ENCODE measurements at places on chromosomes 4 and X.

DNA sequence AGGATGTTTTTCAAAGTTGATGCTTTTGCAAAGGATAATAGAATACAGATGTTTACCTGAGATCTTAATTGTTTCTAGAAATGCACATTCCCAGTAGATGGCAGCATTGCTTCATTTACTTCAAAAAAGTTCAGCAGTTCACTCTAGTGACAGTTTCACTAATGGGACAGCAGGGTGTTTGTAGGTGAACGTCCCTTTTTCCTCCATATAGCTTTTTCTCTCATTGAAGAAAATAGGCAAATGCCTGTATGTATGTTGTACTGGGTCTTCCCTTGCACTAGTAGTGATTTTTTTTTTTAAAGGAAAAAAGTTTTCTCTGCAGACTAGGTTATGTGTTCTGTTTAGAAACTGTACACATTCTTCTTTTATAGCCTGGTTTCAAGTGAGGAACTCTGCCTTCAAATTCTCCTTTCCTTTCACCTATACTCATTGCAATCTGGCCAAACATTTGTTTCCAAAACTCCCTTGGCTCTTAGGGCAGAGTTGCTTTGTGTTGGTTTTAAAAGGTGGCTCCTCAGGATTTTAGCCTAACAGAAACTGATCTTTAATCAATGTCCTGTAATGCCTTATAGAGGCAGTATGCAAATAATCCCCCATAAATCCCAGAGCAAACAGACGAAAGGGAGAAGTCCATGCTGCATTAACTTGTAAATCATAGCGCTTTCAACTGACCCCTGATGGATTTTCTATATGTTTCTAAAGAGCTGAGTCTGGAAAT, 86.3 kb downstream of the EGF start:
- peak; percentile 5 for DNase-seq

GRCh38 chr4:141356963-141357335, 136.3 kb downstream of the ZNF330 start:
- DNase-seq, result no peak

- DNase-seq, result no peak
Observed at GRCh38 chr4:185933078-185933581, 121.1 kb upstream of the SORBS2 start.

GRCh38 chrX:153882086-153882498, 3.9 kb downstream of the L1CAM start:
- no peak for DNase-seq

DNA sequence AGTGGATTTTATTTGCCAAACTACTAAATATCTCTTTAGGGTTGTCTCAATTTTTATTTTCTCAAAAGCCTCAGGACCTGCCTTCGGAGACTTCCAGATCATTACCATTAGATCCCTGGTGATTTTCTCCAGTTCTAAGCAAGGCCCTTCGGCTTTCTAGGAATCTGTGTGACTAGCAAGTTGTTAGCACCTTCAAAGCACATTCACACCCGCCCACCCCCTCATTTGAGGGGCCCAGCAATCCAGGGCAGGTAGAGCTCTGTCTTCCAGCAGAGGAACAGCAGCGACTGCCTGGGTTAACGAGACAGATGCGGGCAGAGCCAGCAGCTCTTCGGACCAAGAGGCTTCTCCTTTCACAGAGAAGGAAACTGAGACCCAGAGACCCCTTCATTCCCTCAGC, 2.0 kb downstream of the WDR1 start:
- DNase-seq, result no peak

GRCh38 chr4:52052475-52052780, 1.3 kb downstream of the SPATA18 start:
- no peak for DNase-seq

- DNase-seq, result no peak
Observed at GRCh38 chr4:79233820-79234219, 92.0 kb downstream of the NAA11 start.

GRCh38 chr4:6852582-6852981, 57.0 kb upstream of the TBC1D14 start:
- DNase-seq, result no peak

GRCh38 chr4:6280365-6280996, 10.8 kb downstream of the WFS1 start:
- no peak for DNase-seq

DNA sequence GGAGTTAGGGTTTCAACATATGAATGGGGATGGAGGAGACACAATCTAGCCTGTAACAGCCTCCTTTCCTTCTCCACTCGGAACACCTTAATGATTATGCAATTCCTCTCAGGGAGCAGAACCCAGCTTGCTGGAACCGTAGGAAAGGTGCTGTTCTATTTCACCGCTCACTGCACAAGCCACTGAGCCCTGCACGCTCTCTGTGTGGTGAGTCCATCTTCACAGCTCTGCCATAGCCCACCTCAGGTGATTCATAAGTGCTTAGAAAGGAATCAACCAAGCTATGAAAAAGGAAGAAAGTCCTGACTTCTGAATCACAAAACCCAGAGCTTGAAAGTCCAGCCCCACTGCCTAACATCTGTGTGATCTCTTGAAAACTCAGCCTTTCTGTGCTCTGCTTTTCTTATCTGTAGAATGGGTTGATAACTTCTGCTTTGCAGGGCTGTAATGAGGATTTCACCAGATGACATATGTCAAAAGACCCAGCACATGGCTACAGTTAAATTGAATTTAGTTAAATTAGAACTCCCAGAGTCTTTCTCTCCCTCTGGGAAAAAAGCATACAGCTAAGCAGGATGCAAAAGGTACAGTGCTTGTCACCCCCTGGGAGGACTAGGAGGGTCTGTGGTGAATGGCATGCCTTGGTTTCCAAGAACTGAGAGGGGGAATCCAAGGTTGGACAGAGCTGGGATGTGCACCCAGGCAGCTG, 91.6 kb downstream of the WFS1 start:
- DNase-seq, result no peak

- DNase-seq, result no peak
Observed at GRCh38 chrX:135572436-135572835, 52.0 kb downstream of the INTS6L start.

DNA sequence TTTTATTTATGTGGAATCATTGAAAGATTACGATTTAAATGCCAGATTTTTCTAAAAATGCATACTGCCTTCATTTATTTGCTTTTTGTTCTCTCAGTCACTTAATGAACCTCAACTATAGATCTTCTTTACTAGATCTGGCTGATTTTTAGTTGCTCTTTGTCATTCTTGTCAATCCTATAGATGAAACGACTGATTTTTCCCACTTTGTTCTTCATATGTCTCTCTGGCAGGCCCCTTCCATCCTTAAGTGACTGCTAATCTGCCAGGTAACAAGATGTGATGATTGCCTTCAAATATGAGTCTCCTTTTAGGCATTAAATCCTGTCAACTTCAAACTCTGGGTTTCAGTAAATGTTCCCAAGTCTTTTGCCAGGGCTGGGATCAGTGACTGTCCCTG, 61.0 kb downstream of the ALG13 start:
- no peak for DNase-seq

DNA sequence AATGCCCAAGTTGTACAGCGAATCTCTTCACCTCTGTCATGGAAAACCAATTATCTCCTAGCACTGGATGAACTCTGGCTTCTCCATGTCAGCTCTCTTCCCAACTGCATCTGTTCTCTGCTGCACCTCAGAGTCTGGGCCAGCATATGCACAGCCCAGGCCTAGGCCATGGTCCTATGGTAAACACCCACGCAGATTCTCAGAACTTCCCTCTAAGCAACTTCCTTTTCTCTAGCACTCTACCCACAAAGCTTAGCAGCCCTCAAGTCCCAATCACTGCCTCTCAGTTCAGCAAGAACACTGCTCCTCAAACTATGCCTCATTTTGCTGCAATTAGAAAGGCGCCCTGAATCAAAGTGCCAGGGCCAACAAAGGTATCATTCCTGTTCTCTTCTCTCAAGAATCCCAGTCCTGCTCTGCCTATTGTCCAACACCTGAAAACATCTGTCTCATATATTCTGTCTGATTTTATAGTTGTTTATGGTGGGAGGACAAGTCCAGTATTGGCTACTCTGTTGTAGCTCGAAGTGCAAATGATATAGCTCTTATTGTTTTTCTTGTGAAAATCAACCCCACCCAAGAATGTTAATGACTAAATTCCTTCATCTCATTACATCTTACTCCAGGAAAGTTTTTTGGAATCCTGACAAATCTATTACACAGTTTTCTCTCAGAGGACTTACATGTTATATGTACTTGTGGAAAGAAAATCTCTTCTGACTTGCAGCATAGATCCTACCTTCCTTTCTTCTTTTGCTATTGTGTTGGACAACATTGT, 85.4 kb downstream of the DCHS2 start:
- no peak for DNase-seq

GRCh38 chr4:114287079-114287696, 307.7 kb upstream of the ARSJ start:
- DNase-seq, result no peak

GRCh38 chr4:145879598-145879997, 59.0 kb downstream of the ZNF827 start:
- DNase-seq, result no peak

- DNase-seq, result peak; percentile 23
Observed at GRCh38 chrX:103343105-103343504, 13.1 kb downstream of the TCEAL7 start.

- DNase-seq, result no peak
Observed at GRCh38 chrX:1821846-1822245, 207.0 kb downstream of the ASMT start.

- DNase-seq, result no peak
Observed at GRCh38 chrX:2370456-2370855, 130.3 kb downstream of the DHRSX start.

DNA sequence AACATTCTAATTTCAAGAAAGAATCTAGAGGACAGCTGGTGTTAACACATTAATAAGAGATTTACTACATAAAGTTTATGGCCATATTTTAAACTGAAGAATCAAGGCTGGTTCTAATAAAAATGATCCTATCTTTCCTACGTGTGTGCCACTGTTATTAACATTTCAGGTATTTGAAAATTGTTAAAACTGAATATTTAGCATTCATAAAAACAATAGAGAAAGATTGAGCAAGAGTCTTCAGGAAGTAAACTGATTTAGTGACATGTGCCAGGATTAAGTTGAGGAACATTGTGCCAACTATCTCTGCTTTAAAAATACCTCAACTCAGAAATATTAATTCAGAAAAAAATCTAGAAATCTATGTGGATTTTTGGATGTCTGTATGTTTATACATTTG, 810.1 kb downstream of the FAT4 start:
- DNase-seq, result no peak

DNA sequence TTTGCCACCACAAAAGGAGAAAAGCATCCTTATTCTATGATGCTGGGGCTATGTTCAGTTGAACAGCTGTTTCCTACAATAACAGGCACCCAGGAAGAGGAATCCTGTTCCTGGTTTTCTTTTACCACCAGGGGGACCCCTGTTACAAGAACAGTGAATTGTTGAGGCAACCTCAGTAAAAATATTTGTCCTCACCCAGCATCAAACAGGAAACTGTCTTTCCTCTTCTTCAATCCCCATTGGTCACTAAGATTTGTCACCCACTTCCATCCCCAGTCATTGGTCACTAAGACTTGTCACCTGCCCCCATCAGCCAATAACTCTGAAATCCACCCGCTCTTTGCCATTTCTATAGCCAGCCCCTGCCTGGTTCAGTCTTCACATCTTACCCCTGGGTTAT, 143.5 kb upstream of the GALNT7 start:
- DNase-seq, result no peak

GRCh38 chr4:8167815-8168214, 9.2 kb upstream of the ABLIM2 start:
- DNase-seq, result no peak

DNA sequence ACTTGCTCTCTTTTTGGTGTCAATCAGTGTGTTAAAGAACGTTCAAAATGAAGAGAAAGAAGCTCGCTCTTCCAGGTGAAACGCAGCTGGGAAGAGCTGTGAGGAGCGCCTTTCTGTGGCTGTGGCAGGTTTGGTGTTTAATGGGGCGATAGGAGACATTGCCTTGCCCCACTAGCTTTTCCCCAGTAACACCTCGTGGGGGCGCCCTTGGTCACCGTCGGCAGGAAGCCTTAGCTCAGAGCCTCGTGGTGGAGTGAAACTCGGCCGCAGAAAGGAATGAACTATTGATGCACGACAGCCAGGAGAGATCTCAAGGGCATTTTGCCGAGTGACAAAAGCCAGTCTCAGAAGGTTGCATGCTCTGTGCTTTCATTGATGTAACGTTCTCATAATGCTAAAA, 65.1 kb downstream of the GPR143 start:
- DNase-seq, result no peak

DNA sequence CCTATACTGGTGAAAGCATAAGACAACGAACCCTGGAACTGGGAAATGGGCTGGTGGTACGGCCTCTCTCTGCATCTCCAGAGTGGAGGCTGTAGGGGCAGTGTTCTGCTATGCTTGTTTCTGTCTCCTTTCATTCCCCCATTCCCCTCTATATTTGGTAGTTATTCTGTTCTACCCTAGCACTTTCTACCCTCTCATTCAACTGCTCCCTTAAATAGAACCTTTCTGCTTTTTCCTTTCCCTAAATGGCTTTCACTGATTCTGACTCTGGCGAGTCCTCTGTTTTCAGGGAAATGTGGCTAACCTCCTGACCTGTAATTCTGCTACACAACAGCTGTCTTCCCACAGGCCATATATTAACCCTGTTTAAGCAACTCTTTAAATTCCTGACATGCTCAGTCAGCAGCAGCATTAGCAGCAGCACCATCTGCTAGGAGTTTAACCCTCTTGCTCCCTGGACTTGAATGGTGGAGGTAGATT, 94.2 kb downstream of the CXCL13 start:
- DNase-seq, result no peak

GRCh38 chr4:147361726-147362125, 119.2 kb upstream of the EDNRA start:
- DNase-seq, result no peak

- DNase-seq, result no peak
Observed at GRCh38 chrX:25650216-25650820, 487.8 kb upstream of the MAGEB18 start.

DNA sequence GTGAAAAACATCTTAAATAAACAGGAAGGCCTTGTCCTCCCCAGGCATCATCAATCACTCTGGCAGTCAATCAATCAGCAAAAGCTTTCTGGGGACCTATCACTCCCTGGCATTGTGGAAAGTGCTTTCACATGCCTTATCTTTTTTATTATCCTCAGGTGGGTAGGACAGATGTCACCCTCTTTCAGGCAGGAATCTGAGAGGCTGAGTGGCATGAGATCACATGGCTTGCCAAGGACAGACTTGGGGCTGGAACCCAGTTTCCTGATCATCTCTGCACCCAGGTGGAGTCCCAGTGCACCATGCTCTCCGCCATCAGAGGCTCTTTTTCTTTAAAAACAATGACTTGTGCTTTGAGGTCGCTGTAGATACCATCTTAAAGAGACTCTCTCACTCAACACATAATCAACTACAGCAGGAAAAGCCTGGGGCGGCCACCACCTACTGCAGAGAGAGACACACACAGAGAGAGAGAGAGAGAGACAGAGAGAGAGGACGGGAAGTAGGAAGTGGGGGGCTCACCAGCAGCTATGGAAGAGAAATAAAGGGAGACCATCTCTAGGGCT, 282.7 kb downstream of the PTTG2 start:
- DNase-seq, result no peak

DNA sequence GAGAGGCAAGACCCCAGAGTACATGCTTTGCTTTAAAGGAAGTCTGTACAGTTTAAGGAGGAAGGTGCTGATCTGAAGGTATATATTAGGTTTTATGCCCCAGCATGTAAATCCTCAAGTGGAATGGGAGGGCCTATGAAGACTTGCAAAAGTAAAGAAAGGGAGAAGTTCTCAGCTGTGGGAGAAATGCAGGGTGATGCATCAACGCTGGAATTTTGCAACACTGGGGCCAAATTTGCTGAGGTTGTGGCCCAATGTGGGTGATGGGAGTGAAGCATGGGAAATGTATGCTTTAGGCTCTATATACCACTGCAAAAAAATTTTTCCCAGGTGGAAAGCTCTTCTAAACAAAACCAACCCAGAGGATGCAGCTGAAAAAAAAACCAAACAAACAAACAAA, 33.8 kb upstream of the GPR174 start:
- DNase-seq, result no peak

- no peak for DNase-seq
Observed at GRCh38 chr4:46270986-46271596, 118.8 kb downstream of the GABRA2 start.
